ENCODE measurements at places on chromosomes 4 and X.

DNA sequence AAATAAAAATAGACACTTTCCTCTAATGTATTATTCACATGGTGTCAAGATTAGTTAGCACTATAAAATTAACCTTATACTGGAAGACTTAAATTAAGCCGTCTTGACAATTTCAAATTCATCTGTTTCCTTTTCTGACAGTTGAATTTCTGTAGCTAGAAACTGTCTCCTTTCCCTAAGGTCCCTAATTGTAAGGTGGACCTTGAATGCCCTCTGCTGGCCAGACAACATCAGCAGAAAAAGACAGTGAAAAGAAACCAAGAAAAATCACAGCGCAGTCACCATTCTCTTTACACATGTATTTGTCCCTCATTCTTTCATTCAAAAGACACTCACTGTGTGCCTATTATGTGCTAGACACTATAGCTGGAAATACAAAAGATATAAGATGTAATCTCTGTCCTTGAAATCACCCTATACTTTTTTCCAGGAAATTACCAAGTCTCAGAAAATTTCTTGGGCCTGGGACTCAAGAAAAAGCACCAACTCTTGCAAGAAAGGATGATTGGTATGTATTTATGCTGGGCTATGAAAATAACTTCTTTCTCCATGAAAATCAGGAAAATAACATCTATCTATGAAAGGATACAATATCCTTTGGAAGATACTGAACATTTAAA, 32.7 kb upstream of the AMBN start:
- DNase-seq: peak; percentile 16

DNA sequence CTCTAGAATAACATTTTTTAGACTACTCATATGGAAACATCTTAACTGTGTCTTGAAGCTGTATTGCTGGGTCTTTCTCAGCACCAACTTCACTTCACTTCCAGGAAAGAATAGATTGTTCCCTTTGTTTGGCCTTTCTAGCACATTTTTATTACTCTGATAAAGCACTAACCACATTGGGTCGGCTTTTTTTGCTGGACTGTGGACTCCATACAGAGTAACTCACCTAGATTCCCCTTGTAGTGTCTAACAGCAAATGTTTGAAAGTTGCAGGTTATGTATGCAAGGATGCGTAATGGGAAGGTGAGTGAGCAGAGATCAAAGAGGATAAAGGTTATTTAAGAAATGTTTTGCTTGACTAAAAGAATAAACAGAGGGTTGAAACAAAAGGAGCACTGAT, 101.2 kb downstream of the MMRN1 start:
- no peak for DNase-seq

DNA sequence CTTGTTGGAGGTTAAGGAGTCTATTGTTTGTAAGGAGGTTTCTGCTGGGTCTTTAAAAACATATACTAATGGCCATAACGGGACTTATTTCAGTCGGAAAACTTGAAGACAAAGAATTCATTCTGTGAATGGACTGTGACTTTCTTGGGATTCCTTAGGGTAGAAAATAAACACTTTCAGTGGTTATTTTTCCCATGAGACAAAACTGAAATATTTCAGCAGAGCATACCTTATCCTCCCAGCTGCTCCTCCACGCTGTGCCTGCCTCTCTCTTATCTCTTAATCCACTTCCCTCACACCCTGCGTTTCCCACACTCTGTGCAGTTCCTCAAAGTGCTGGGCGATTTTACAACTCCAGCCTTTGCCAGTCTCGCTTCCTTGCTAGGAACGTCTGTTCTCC, 47.1 kb upstream of the SORBS2 start:
- no peak for DNase-seq

GRCh38 chrX:30141966-30142365, 73.4 kb upstream of the MAGEB2 start:
- no peak for DNase-seq

- DNase-seq: no peak
These were observed 49.9 kb upstream of the SCRG1 start for GRCh38 chr4:173448608-173449379.

GRCh38 chr4:146243141-146243882, 29.0 kb downstream of the REELD1 start:
- DNase-seq: no peak

GRCh38 chr4:140689623-140690022, 66.6 kb downstream of the TBC1D9 start:
- no peak for DNase-seq

DNA sequence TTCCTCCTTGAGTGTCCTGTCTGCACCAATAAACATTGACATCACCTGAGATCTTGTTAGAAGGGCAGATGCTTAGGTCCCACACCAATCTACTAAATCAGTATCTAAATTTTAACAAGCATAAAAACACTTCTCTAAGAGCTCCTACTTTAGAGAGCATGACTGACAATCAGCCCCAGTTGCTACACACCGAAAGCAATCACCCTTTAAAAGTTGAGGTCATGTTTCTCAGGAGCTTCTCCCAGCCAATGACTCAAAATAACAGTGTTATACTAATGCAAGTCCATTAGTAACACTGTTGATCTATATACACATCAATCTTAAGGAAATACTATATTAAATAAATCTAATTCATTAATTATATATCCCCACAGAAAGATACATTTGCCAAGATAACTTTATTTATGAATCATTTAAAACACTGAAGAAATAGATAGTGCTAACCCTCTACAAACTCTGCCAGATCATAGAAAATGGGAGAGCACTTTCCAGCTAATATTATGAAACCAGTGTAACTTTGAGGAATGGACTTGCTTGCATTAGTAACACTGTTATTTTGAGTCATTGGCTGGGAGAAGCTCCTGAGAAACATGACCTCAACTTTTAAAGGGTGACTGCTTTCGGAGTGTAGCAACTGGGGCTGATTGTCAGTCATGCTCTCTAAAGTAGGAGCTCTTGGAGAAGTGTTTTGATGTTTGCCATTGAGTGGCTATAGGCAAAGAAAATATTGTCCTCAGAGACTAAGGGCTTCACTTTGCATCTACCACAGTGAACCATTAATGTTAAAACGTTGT, 109.8 kb upstream of the HDX start:
- no peak for DNase-seq

DNA sequence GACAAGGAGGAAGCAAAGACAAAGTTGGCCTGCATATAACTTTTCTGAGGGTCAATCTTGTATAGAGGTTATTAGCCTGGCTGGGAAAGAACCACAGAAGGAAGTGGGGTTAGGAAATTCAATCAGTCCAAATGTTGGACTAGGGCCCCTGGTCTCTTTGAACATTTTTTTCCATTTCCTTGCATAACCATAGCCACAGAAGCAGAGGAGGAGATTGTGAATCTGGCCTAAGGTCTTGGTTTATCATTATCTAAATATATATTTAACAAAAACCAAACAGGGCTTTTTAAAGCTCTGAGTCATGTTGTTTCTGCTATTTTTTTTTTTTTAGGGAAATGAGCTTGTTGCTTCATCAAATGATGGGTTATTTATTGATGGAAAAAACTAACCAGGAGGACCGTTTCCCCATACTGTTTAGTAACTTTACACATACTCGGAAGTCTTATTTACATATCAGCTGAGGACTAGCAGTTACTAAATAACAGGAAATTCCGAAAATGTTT, 97.7 kb upstream of the ACSL4 start:
- DNase-seq: no peak

GRCh38 chrX:149151805-149152757, 353.0 kb downstream of the IDS start:
- no peak for DNase-seq

- DNase-seq: no peak
These were observed 6.2 kb downstream of the MYL5 start for GRCh38 chr4:680551-680927.

DNA sequence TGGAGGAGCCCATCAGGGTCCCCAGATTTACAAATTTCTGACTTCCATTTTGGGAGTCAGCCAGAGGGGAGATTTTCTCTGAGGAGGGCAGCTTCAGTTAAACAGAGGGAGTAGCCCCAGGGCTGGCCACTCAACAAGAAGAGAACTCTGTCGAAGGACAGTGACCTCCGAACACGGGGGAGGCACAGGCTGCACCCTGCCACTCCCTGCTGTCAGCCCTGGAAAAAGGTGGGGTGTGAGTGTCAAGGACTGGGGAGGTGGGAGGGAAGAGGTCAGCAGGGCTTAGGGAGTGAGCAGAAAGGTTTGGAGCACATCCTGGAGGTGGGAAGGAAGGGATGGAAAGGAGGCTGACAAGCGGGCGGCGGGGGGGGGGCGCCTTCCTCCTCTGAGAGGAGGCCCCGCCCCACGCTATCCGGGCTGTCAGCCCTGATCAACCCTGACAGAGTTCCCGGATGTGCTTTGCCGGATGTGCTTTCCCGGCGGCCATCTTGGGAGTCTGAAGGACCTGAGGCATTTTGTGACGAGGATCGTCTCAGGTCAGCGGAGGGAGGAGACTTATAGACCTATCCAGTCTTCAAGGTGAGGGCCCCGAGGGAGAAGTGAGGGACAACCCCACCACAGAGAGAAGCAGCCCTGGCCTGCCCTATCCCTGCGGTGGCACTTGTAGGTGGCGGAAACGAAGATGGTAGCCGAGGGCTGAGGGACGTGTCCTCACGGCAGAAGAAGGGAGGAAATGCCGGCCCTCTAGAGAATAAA, at the start of gene MAGEC1:
Gene MAGEC1, plus strand, starts transcription at position 495 of the 756 bp plus-strand sequence. CDS start 1,179 bp downstream, outside the sequence.
- DNase-seq: no peak

DNA sequence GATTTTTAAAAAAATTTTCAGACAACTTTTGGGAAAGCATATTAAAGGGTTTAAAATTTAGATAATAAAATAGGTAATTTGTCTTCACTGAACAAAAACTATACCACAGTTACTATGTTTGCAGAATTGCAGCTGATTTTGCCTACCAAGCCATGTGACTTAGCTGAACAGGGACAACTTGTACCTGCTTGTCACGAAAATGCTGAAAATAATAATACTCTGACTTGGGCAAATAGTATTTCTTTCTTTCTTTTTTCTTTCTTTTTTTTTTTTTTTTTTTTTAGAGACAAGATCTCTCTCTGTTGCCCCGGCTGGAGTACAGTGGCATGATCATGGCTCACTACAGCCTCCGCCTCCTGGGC, 225.2 kb upstream of the PPP1R2C start:
- DNase-seq: no peak

- DNase-seq: no peak
These were observed 3.7 kb upstream of the GUF1 start for GRCh38 chr4:44674471-44674870.

GRCh38 chr4:31539284-31540069, 819.3 kb downstream of the PCDH7 start:
- DNase-seq: no peak

DNA sequence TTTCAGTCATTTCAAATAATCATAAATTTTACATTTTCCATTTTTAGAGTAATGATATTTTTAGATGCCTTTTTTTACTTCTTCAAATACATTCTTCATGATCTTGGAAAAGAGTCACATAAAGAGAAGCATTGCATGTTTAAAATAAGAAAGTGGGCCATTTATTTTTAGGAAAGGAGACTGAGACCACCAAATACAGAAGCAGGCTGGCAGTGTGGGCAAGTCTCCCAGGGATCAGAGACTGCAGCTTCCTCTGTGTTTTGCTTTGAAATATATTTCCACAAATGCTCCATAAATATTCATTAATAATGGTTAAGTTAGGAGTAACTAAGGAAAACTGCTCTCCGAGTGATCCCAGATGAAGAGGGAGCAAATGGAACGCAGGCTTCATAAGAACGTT, 276.7 kb downstream of the DCTD start:
- no peak for DNase-seq

DNA sequence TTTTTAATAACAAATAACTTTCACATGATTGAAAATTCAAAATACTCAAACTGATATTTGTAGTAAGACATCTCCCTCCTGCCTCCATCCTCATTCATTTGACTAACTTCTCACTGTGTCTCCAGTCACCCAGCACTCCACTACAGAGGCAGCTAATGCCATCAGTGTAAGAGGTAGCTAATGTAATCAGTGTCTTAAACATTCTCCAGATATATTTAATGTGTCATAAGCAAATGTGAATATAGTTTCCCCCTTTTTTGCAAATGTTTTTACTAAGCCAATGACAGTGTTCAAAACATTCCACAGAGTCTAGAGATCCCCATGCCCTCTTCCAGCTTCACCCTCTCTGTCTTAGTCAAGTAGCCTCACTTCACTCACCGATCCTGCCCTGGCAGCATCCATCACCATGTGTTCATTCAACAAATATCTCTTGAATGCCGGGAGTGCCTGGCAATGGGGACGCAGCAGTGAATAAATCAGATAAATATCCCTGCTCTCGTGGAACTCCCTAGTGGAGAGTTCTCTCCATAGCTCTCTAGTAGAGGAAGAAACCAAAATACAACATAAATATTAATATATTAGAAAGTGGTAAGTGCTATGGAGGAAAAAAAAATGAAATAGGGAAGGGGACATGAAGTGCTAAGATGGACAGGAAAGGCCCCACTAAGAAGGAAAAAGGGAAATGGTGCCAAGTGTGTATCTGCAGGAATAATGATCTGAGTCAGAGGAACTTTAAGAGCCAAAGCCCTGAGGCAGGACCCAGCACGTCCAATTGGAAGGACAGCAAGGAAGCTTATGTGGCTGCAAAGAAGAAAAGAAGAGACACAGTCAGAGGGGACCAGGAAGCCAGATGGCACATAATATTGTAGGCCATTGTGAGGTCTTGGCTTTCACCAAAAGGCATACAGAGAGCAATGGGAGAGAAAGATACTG, 18.7 kb downstream of the SCFD2 start:
- peak; percentile 10 for DNase-seq

GRCh38 chr4:88522702-88523324, 763 bp downstream of the PYURF start:
- DNase-seq: no peak

GRCh38 chr4:142719854-142720541, 126.1 kb downstream of the INPP4B start:
- no peak for DNase-seq

- DNase-seq: no peak
These were observed 225.5 kb downstream of the PALLD start for GRCh38 chr4:168722391-168722790.

- DNase-seq: no peak
These were observed 183.7 kb upstream of the BCOR start for GRCh38 chrX:40281336-40282005.

- no peak for DNase-seq
These were observed 35.6 kb downstream of the COMMD8 start for GRCh38 chr4:47427935-47428334.

- DNase-seq: no peak
These were observed at the start of gene CXCL5 for GRCh38 chr4:73998040-73999011. TSS of gene CXCL5 (minus strand) at chr4:73998677. CDS start at chr4:73998581, 96 bp downstream.

- DNase-seq: no peak
These were observed 84.8 kb downstream of the CHIC1 start for GRCh38 chrX:73647632-73648322.

- no peak for DNase-seq
These were observed 16.8 kb downstream of the BTC start for GRCh38 chr4:74777531-74777930.

DNA sequence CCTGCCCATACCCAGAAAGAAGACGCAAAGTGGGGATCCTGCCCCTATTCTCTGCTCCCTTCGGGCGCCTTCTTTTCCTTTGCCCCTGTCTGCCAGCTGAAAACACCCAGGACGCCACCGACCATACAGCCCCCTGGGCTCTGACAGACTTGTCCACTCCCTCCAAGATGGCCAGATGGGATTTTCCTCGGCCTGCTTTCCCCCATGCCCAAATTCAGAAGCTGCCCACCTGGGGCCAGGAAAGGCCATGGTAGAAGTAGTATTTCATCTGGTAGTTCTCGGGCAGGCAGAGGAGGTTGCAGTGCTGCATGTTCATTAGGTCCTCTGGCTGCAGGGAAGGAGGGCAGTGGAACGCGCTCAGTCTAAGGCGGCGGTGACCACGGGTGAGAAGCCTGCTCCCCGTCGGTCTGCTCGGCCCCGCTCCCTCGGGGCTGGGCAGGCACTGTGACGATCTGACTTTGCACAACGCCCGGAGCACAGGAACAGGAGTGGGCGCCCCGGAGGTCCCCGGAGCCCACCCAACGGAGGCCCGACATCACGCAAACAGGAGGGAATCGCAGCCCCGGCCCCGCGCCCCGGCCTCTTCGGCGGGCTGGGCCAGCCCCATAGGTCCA, 582 bp downstream of the NAA10 start:
- DNase-seq: no peak
